Activated naive CD8-positive, alpha-beta T cell treated with anti-CD3 and anti-CD28 coated beads for 36 hours (primary cell): ENCODE measurements at places on chromosomes 11 and 22.
A peak's percentile ranks its signal among the peaks of the same experiment; 100 is the strongest.

- no peak for DNase-seq
These were observed 33.5 kb upstream of the CD44 start for GRCh38 chr11:35105319-35106079.

DNA sequence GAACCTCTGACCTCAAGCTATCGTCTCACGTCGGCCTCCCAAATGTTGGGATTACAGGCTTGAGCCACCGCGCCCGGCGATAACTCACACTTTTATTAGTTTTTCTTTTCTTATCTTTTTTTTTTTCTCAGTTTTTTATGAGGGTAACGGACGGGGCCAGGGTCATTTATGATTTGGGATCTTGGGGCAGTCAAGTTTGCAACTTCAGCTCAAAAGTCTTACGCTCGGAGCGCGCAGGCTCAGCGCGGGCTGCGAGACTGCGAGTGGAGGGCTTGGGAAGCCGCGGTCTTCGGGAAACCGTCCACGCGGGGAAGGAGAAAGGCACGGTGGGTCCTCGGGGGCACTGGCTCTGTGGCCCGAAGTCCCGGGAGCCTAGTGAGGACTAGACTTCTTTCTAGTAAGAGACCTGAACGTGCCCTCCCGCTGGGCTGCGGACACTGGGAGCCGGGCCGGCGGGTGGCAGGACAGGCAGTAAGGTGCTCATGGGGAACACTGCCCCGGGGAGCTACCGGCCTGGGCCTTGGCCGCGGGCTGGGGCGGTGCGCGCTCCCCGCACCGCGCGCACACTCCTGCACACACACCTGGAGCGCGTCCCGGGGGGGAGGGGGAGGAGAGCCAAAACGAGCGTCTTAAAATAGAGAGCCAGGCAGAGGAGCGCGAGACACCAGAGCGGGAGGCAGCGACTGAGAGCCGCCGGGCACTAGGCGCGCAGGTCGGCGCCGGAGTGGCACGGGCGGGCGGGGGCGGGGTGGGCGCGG is 476 bp upstream of the BARX2 start:
- DNase-seq = peak; percentile 23

GRCh38 chr11:73154178-73154577 is 12.1 kb upstream of the FCHSD2 start:
- peak; percentile 46 for DNase-seq

DNA sequence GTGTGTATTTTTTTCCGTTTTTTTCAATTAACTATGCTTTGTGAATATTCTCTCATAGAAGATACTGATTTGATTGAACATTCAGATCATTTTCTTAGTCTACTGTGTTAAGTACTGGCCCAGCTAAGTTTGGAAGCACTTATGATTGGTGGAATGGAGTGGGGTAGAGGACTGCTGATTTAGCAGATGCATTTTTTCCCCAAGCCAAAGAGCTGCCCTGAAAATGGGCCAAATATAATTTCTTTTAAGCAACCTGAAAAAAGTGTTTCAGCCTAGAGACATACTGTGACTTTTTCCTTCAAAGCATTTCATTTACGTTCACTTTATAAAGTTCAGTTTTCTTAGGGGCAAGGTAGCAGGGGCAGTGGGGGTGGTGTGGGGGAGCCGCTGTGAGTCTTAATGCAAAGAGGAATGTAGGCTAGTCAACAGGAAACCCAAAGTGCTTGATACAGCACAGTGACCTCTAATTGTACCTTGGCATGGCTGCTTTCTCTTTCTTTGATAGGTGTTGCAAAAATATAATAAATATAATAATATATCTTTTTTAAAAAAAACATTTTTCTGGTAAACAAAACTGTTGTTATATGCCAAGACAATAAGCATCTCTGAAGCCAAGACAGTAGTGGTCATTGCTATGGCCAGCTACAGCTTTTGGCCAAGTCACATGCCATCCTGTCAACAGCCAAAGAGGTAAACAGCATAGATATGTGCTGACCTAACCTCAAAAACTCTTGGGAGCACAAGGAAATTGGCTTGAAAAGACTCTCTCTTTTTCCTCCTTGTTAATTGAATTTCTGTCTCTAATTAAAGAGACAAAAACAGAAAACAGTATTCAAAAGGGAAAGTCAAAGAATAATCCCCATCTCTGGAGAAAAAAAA is 58.8 kb downstream of the LIF start:
- no peak for DNase-seq

- no peak for DNase-seq
These were observed 35.7 kb downstream of the CELSR1 start for GRCh38 chr22:46501701-46502100.

DNA sequence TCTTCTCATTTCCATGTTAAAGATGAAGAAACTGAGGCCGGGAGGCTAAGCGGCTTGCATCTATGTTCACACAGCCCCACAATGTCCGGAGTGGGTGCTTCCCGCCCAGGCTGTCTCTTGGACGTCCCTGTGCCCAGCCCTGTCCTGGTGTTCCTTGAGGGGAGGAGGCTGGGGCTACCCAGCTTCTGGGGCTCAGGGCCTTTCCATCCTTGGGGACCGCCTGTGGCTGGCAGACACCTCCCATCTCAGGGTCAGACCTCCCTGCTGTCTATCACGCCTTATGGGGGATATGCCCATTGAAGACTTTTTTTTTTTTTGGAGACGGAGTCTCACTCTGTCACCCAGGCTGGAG is 95.5 kb downstream of the WNT7B start:
- DNase-seq = no peak

GRCh38 chr11:15430381-15430780 is 315.7 kb downstream of the INSC start:
- DNase-seq = no peak

GRCh38 chr11:98053851-98054250 is 966.9 kb upstream of the CNTN5 start:
- DNase-seq = no peak

DNA sequence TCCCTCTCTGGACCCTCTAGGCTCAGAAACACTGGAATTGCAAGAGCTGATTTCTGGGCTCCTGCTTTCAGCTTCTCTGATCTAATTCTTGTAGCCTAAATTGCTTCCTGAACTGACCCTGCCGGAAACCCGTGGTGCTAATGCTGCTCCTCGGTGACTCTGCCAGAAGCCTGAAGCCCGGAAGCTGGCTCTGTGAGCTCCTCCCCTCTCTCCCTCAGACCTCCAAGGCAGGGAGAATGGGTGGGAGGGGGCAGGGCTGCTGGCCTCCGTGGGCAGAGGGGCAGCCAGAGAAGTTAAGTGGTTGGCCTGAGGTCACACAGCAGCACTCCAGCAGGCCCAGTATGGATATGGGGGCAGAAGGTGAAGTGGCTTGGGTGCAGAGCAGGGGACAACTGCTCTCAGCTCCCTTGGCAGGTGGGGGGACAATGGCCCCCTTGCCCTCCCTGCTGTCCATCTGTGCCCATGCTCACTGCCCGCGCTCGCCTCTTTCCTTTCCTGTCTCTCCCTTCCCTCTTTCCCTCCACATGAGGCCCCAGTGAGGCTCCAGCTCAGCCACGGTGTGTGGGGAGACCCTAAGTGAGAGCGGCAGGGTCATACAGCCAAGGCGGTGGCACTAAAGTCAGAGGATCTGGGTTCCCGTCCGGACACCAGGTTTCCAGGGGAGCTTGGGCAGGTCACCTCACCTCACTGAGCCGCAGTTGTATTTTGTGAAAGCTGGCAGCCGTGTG is 16.2 kb downstream of the CAPN5 start:
- peak; percentile 63 for DNase-seq

DNA sequence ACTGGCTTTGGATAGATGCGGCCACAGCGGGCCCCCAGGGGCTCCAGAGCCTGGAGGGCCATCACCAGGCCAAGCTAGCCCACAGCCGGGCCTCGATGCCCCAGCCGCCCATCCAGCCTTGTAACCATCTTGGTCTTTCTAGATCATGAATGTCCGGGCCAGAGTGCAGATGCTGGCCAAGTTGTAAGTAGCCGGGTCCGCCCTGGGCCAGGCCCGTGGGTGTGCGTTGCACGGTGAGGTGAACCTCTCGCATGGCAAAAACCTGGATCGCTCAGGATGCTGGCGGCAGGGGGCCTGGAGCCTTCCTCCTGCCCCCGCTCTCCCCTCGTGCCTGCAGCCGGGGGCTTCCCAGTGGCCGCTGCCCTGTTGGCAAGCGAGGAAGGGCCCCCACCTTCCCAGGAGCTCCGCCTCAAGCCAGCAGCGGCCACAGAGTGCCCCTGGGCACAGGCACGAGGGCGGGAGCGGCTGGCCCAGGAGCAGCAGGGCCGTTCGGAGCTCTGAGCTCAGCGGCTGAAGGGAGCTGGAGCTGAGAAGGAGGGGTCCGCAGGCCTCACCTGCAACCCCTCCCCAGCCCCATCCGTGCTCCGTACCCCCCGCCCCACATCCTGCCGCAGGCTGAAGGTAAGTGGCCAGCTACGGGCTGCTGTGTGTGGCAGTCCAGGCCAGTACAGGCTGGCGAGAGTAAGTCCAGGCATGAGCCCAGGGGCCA is 10.9 kb upstream of the MRPL23 start:
- no peak for DNase-seq

DNA sequence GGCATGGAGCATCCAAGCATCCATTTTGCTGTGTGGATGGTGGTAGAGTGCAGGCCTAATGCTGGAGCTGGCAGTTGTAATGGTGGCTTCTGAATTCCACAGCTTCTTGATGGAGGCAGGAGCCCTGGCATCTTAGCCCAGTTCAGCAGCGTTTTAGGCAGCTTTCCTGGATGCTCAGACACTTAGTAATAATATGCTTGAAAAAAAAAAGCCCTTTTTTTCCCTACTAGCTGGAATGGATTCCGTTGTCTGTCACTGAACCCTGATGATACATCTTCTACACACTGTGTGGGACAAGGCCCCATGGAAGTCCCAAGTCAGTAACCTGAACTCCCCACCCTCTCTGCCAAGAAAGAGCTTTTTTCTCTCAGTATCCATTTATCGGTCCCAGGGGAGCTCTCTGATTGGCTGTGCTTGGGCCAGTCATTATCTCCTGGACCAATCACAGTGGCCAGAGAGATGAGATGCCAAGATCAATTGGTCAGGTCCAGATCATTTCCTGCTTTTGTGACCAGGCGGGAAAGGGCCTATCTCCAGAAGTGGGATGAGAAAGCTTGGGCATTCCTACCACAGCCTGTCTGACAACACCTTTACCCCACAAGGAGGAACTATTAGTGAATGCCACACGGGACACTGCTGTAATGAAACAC is 34.2 kb downstream of the MCM5 start:
- DNase-seq = no peak

DNA sequence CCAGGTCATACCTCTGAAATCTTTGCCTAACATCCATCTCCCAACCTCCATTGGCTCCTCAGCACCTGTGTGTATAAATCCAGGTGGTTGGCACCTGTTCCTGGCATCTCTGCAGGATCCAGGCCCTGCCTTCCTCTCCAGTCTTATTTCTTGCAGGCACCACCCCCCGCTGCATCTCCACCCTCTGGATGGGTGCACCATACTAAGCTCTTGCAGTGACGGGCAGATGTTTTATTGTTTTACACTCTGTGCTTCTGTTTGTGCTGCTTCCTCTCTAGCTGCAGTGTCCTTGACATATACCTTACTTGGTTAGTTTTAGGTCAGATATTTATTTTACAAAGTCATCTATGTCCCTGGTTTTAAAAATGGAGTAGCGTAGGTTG is 102.6 kb downstream of the TBC1D22A start:
- DNase-seq = no peak

GRCh38 chr11:71198823-71199165 is 53.6 kb downstream of the SHANK2 start:
- DNase-seq = no peak

DNA sequence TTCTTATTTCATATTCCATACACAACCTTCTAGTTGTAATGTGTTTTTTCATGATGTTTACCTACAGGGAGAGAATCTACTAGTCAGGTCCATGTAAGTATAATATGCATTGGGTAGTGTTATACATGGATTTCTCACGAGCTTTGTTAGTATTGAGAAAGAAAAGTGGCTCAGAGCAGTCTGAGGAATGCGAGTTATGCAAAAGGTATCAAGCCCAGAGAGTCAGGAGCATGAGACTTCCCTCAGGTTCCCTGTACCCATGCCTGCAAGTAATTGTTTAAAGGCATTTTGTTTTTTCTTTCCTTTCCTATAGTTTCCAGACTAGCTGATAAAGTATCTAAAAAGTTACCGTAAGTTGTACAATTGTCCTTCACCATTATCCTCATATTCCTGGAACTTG is 66.1 kb downstream of the STK33 start:
- no peak for DNase-seq

DNA sequence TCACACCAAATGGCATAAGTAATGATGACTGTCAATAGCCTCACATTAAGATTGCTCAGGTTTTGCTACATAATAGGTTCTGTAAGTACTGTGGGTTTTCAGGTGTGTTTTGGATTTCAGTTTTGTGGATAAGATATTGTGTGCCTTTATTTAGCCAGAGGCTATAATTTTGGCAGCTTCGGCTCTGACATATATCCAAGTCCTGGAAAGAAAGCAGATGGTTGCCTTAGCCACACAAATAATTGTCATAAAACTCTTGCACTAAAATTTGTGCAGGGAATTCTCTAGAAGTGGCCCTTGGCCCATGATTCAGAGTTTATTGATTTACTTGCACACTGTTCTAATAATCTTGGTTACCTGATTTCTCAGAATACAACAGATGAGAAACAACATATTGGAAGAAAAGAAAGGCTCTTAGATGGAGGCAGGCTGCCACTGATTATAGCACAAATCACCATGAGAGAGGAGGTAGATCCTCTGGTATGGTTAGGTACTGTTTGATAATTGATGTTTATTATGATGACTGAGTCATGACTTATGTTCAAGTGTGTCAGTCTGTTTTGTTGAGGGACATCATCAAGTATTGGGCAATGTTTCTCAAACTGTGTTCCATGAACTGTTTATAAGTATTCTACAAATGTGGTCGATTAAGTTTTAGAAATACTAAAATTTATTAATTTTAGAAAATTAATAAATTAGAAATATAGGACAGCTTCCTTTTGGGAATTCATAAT is 9.6 kb downstream of the REXO2 start:
- DNase-seq = no peak

GRCh38 chr11:17865765-17866428 is 131.3 kb downstream of the KCNC1 start:
- no peak for DNase-seq

DNA sequence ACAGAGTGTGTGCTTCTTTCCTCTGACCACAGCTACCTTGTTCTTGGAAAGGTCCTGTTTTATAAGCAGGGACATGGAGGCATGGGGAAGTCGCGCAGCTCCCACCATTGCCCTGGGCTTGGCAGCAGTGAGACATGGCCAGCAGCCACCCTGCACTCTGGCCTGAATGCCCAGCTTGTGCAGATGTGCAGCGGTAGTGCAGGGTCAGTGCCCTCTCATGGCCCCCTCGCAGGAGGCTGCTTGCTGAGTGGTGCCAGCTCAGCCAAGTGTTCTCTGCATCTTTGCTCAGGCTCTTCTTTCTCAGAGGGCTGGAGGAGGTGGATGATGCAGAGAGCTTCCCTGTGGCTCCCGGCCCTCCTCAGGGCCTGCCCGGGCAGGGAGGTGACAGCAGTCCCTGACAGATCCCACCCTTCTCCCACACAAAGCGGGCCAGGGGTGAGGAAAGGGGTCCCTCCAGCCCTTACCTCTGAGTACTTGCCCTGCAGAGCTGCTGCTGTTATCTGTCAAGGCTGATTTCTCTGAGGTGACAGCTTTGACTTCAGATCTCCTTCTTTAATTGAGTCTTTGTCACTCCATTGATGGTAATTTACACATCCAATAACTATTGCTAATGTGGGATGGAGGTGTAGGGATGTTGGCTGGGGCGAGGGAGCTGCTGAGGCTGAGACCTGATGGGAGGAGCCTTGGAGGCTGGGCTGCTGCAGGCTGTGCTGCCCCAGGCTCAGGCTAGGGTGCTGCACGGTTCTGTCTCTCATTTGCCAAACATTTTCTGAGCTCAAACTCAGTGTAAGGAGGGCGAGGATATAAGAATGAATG is 47.4 kb upstream of the B3GAT1 start:
- DNase-seq = no peak
